ENCODE measurements at places on chromosomes 12 and 14.

GRCh38 chr14:32074887-32075572 lies 2.1 kb upstream of the ARHGAP5 start:
- DNase-seq: no peak

DNA sequence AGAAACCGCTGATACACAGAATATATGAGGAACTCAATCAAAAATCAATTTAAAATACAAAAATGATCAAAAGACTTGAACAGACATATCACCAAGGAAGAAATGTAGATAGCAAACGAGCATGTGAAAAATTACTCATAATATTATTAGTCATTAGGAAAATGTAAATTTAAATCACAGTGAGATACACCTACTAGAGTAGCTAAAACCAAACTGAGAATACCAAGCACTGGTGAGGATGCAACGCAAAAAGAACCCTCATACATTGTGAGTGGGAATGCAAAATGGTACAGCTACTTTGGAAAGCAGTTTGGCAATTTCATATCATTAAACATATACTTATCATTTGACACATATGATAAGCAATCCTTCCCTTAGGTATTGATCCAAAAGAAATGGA lies 101.1 kb upstream of the ST8SIA1 start:
- no peak for DNase-seq

- no peak for DNase-seq
These were observed 8.5 kb downstream of the RACGAP1 start for GRCh38 chr12:50016501-50017475.

DNA sequence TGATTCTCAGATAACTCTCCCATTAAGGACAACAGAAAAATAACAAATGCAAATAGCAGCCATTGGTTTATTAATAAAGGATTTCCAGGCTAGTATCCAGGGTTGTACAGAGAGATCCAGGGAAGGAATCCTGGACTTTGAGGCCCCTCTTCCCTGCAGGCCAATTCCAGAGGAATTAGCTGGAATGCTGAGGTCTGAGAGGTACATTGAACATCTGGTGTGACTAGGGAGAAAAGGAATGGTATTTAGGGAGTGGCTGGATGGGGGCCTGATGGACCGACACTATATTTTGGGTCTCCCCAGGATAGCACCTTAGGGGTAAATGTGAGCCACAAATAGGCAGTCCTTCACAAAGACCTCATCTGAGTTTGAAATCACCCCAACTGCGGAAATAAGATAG lies 924.5 kb downstream of the AACS start:
- no peak for DNase-seq

- DNase-seq: peak; percentile 28
These were observed 2.1 kb upstream of the GSC start for GRCh38 chr14:94771906-94772490.

DNA sequence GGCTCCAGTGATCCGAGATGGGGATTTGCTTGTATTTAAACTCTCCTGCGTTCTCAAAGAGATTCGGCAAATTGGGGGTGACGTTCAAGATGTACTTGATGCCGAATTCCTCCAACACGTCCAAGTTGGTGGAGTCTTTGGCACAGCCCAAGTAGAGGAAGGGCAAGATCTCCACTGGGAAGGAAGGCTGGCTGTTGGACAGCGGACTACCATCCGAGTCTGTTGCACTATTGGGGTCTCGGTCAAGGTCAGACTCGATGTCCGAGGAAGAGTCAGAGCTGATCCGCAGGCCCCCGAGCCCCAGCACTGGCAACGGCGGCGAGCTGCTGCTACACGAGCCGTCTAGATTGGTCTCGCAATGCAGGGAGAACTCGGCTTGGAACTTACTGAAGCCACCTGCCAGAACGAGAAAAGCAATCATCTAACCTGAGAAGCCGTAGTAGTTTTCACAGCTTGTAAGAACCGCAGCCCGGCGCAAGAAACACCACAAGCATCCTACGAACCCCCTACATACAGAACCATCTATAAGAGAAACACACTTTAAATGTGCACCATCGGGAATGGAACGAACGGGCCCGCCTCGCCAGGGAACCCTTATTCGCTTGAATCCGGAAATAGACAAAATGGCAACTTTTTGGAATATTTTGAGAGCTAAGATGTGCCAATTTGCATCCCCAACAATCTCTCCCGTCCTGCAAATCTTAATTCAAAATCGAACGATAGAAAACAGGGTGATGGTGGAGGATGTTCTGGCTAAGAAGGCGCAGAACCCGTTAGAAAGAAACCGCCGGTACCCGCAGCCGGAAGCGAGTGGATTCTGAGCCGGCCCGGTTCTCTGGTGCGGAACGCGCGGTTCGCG lies 1.4 kb downstream of the DUSP6 start:
- DNase-seq: no peak

GRCh38 chr12:66074561-66074960 lies 56.0 kb downstream of the LLPH start:
- DNase-seq: no peak

DNA sequence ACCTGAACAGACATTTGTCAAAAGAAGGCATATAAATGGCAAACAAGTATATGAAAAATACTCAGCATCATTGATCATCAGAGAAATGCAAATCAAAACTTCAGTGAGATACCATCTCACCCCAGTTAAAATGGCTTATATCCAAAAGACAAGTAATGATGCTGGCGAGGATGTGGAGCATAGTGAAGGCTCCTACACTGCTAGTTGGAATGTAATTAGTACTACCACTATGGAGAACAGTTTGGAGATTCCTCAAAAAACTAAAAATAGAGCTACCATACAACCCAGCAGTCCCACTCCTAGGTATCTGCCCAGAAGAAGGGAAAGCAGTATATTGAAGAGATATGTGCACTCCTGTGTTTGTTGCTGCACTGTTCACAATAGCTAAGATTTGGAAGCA lies 146.1 kb downstream of the TGFB3 start:
- no peak for DNase-seq

Measured in MV-4-11 (cell line).